ENCODE measurements at places on chromosomes 16 and 17. TPM values are rescaled to one million over a fixed set of nuclear protein-coding genes. Genes with fewer than 3 reads are reported as not detected.
A peak's percentile ranks its signal among the peaks of the same experiment; 100 is the strongest.

Gene TMEM98
- 123 TPM for total RNA-seq

Gene ZNF597
- total RNA-seq, result 3.2 TPM

DNA sequence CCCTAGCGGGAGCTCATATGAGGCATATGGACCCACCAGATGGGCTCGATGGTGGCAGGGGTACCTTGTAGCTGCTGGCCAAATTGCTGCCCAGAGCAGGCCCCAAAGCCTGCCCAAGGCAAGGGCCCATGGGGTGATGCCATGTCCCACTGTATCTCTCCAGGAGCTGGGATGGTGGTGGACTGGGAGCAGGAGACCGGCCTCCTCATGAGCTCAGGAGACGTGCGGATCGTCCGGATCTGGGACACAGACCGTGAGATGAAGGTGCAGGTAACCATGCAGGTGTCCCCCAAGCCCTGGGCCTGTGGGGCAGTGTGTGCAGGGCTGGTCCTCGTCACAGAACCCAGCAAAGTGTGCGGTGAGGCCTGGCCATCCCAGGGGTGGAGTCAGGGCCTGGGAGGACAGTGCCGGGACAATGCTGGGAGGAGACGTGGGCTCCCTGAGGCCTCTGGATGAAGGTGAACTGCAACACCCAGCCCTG lies 34.1 kb upstream of the CHMP6 start:
- DNase-seq, result peak; percentile 52

DNA sequence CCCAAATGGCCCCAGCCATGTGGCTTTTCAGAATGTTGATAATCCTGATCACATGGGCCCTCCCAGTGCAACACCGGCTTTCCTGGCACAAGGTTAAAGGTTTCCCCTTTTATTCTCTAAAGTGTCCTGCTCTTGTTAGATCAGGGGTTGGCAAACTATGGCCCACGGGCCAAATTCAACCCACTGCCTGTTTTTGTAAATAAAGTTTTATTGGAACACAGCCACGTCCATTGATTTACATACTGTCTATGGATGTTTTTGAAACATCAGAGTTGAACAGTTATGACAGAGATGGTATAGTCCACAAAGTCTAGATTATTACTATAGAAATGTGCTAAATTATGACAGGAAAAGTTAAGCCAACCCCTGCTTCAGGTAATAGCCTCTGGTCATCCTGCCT lies 157.3 kb downstream of the ZFHX3 start:
- DNase-seq, result no peak

DNA sequence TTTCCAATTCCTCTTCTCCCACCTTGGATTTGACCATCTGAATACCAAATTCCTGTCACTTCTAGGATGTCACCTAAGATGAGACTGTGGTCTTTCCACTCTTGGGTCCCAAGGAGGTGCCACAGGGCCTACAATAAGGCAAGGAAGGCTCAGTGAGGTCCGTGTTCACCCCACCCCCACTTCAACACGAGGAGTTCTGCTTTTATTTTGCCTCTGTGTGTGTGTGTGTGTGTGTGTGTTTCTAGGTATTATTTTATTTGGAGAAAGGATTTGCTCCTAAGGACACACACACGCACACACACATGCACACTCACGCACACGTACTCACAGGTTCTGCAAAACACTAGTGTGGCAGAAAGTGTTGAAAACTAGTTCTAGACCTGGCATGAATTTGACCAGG lies 24.5 kb upstream of the PHOSPHO1 start:
- DNase-seq, result no peak
